Heart left ventricle (tissue), 16 donors: ENCODE measurements at places on chromosomes 16 and 17. TPM values are rescaled to one million over a fixed set of nuclear protein-coding genes. Genes with fewer than 3 reads are reported as not detected.

GRCh38 chr17:81394377-81394920 is 808 bp upstream of the BAHCC1 start:
- H3K4me1 ChIP-seq, result peaks cover 25% of the 10 kb centered on the region

ZP2 gene
- total RNA-seq, result not detected

OTOP2 gene
- not detected for total RNA-seq

- H3K4me3 ChIP-seq, result peak overlapping the region; percentile 85
- H3K27me3 ChIP-seq, result peaks cover 4% of the 10 kb centered on the region
- H3K36me3 ChIP-seq, result no peaks in the 10 kb centered on the region
Observed at GRCh38 chr16:14303182-14303618, 232.1 kb downstream of the MRTFB start.

RAMP2 gene
- 48.3 TPM for total RNA-seq

DNA sequence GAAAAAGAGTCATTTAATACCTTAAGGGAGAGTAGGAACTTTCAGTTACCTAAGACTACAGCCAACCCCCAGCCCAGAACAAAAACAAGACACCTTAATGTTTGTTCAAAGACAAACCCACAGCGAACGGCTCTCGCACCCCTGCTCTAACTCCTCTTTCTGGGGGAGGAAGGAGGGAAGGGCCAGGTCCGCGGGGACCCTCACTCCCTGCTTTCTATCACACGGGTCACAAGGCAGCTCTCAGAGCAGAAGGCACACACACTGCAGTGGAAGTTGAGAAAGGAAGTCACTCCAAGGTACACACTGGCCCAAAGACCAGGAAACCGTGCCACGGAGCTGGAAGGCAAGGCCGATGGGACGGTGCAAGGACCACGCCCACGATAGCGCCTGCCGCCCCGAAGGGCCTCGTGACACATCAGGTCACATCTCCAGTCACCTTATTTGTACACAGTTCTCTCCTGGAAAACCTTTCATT is 10.0 kb downstream of the LITAFD start:
- peaks cover 80% of the 10 kb centered on the region for H3K36me3 ChIP-seq
- no peak for DNase-seq
- no peak overlapping the region for H3K4me3 ChIP-seq
- peaks cover 8% of the 10 kb centered on the region for H3K4me1 ChIP-seq
- H3K27ac ChIP-seq, result no peak overlapping the region

GRAPL gene
- 1.4 TPM for total RNA-seq

PITPNM3 gene
- 0.53 TPM for total RNA-seq

TBX4 gene
- total RNA-seq, result not detected

CMTM2 gene
- total RNA-seq, result not detected

DNA sequence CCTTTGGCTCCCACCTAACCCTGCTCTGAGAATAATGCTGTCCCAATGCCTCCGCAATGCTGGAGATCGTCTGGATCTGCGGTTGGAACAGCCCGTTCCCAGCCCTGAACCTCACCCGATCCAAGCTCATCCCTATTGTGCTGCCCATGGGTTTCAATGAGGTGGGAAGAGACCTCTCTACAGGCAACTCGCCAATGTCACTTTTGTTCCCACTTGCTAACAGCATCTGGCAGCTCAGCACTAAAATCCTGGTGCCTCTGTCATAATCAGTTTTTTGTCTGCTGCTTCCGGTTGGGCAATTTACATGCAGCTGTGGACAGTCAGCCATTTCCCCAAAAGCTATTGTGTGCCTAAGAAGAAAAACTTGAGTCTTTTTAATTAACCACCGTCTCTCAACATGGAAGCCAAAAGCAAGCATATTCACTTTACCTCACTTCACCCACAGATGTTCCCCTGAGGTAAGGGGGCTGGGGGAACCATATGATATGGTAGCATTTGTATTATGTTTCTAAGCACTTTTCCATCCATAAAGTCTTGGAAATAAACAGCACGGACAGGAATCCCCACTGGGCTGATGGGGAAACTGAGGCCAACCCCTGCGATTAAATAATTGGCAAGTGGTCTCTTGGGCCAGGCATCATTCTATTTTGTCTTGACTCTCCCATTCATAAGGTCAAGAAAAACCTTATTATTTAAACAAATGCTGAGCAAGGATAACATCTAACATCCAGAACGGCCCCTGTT is 159.2 kb upstream of the CDH5 start:
- H3K36me3 ChIP-seq, result no peaks in the 10 kb centered on the region
- H3K4me3 ChIP-seq, result no peak overlapping the region
- H3K27ac ChIP-seq, result no peak overlapping the region

DNA sequence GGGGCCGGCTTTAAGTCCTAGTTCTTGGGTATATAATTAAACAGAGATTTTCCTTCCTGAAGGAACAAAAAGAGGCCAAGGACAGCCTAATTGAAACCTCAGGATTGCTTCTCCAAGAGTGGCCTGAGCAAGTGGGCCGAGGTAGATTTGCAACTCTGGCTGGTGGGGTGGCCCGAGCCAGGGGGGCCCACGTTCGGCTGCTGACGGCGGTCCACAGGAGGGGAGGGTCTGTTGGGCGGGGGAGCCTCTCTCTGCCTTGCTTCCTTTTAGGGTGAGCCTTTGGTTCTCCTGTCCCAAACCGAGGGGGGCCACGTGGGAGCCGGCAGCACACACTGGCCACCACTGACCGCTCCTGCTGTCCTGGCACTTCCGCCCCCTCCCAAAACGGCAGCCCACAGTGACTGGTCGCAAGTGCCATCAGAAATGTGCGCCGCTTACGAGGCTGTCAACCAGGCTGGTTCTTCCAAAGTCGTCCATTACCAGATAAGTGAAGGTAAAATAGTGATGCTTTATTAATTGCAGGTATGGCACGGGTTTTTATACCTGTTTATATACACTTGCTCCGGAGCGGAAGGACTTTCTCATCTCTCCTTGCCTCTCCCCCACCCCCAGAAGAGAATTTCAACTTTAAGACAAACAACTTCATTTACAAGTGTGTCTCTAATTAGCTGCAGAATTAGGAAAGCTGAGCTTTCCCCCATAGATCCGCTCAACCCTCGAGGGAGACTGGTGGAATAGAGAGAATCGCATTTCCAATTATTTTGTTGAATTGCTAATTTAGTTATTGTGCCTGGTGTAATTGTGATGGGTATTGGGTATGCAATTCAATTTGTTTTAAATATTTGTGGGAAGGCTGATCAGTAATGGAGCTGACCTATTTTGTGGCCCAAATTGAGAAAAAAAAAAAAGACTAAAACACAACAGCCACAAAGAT is 117.8 kb downstream of the AATF start:
- no peaks in the 10 kb centered on the region for H3K36me3 ChIP-seq
- H3K4me1 ChIP-seq, result no peaks in the 10 kb centered on the region
- H3K4me3 ChIP-seq, result no peak overlapping the region
- no peak overlapping the region for H3K27ac ChIP-seq
- peaks cover 11% of the 10 kb centered on the region for H3K27me3 ChIP-seq

CSF3 gene
- not detected for total RNA-seq

NTN3 gene
- 0.24 TPM for total RNA-seq

DNA sequence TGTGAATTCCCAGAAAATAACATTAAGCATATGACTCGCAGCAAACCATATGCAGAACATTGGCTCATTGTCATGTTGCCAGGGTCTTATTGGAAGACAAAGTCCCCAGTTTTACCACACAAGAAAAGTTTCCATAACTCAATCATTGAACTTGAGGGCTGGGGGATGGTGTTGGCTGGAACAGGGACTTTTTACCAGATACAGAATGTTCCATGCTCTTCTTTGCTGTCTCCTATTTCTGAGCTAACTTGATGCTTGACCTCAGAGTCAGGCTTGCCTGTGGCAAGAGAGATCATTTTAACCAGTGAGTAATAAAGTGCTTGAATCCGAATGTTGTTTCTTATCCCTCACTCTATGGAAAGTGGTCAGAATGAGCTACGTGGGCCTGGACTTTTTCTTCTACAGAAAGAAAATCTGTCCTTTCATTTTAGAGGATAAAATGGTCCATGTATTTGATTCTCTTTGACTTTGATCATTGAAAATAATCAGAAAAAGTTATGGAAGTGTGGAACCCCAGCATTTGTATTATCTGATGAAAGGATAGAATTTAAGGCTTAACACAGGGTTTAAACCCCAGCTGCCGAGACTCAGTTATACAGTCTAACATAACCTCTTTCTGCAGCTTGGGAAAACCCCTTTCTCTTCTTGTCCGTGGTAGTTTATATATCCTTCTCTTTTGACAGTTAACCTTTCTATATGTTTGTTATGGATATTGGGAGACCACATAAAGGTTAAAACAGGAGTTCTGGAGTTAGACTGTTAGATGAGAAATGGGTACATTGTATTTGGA is 67.0 kb downstream of the TUBD1 start:
- H3K27ac ChIP-seq, result peak overlapping the region; percentile 50
- no peak for DNase-seq
- no peaks in the 10 kb centered on the region for H3K27me3 ChIP-seq
- peaks cover 22% of the 10 kb centered on the region for H3K4me1 ChIP-seq
- H3K4me3 ChIP-seq, result no peak overlapping the region

GRCh38 chr16:15749371-15749770 is 99.3 kb downstream of the NDE1 start:
- no peaks in the 10 kb centered on the region for H3K27me3 ChIP-seq
- H3K4me3 ChIP-seq, result no peak overlapping the region
- no peak overlapping the region for H3K27ac ChIP-seq
- DNase-seq, result no peak

FBXW10 gene
- total RNA-seq, result 0.11 TPM

TAT gene
- total RNA-seq, result not detected

C17orf78 gene
- not detected for total RNA-seq

DNA sequence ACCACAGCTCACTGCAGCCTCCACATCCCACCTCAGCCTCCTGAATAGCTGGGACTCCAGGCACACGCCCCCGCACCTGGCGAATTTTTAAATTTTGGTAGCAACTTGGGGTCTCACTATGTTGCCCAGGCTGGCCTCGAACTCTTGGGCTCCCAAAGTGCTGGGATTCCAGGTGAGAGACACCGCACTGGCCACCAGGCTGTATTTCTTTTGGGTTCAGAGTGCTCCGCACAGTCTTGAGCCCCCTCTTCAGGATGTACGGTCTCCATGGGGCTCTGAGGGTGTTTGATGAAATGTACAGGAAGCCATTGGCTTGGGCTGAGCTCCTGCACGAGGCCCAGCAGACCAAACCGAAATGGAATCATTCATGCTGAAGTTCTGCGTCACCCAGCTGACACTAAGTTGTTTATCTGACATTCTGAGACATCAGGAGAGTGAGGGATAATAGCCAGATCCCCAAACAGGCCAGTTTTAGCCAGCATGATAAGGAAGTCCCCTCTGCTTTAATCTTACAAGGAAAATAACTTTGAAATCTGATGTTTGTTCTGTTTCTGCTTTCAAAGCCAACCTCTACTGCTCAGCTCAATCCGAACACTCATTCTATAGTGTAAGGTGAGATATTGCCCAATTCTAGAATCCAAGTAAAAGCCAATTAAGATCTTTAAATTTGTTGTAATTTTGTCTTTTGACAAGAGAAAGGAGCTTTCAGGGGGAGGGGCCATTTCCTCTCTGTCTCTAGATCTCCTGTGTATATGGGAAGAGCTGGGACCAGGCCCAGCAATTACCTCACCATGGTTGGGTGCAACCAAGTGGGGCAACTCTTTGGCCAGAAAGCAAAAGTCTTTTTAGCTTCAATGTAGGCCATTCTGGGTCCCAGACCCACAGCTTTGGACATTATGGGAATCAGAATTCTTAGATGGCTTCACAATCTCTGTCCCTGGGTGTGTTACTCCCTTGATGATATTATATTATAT is 23.7 kb downstream of the GPR142 start:
- H3K4me1 ChIP-seq, result peaks cover 11% of the 10 kb centered on the region
- no peaks in the 10 kb centered on the region for H3K36me3 ChIP-seq
- H3K27me3 ChIP-seq, result no peaks in the 10 kb centered on the region
- peak; percentile 24 for DNase-seq
- H3K27ac ChIP-seq, result no peak overlapping the region

DNA sequence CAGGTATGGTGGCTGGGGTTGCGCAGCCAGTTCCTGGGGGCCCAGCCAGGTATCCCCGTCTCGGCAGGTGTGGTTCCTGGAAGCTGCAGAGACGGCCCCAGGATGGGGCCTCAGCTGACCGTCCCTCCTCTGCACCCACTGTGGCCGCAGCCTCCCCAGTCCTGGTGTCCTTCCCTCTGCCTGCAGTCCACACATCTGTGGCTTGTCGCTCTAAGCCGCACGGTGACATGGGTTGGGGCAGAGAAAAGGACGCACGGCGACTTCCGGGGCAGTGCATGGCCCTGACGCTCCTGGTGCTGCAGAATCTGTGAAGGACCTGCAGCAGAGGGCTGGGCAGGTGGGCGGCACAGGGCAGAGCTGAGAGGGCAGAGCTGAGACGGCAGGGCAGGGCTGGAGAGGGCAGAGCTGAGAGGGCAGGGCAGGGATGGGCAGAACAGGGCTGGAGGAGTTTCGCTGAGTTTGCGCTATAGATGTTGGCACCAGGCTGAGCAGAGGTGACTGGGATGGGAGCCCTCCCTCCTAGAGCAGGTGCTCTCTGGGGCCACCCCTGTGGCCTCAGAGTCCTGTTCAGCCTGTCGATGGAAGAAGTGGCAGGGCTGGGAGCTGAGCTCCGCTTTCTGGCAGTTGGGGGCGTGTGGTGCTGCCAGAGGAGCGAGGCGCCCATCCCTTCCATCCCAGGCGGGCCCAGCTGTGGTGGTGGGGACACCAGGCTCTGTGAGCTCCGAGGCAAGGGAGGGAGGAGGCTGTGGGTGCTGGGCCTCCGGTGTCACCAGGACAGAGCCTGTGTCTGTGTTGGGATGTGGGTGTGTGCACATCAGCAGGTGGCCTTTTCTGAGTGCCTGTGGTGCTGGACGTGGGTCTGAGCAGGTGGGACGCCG is 23.0 kb downstream of the TSC2 start:
- DNase-seq, result no peak
- no peak overlapping the region for H3K4me3 ChIP-seq
- no peak overlapping the region for H3K27ac ChIP-seq

ZNF263 gene
- 9.1 TPM for total RNA-seq

DNA sequence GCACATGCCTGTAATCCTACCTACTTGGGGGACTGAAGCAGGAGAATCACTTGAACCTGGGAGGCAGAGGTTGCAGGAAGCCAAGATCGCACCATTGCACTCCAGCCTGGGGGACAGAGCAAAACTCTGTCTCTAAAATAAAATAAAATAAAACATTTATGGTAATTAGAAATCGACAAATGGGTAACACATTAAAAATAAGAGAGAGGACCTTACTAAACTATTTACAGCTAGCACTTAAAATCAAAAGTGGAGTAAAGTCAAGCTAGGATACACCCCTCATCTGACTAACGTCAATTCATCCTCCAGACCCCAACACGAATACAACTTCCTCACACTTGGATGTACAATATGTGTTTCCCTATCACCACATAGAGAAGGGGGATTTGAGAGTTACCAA is 27.8 kb upstream of the RHOT1 start:
- DNase-seq, result no peak
- no peaks in the 10 kb centered on the region for H3K36me3 ChIP-seq
- no peak overlapping the region for H3K4me3 ChIP-seq
- no peak overlapping the region for H3K27ac ChIP-seq
- no peaks in the 10 kb centered on the region for H3K4me1 ChIP-seq

DNA sequence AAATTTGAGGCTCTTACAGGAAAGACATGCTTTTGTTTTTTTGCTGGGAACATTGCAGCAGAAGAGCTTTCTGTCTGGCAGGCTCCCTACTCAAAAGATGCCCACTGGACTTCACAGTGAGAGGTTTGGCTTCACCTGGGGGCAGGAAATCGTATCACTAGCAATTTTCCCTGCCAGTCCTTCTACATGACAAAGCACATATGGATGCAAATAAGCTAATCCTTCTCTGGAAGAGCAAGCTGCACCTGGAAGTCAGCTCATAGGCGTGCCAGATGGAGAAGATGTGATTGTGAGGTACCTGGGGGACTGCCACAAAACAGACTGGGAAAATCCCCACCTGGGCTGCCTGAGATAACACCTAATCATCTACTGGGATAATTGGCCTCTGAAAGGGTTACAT is 195.0 kb upstream of the CPHXL start:
- H3K36me3 ChIP-seq, result no peaks in the 10 kb centered on the region
- DNase-seq, result no peak
- H3K4me3 ChIP-seq, result no peak overlapping the region
- H3K27ac ChIP-seq, result no peak overlapping the region
- no peaks in the 10 kb centered on the region for H3K27me3 ChIP-seq
- H3K4me1 ChIP-seq, result no peaks in the 10 kb centered on the region
